ENCODE measurements at places on chromosomes 7 and 10.
A peak's percentile ranks its signal among the peaks of the same experiment; 100 is the strongest.

- peak; percentile 16 for DNase-seq
These were observed 69.5 kb downstream of the TCERG1L start for GRCh38 chr10:131242007-131242406.

- peak; percentile 45 for DNase-seq
These were observed 59.4 kb downstream of the SEMA3C start for GRCh38 chr7:80859272-80859970.

DNA sequence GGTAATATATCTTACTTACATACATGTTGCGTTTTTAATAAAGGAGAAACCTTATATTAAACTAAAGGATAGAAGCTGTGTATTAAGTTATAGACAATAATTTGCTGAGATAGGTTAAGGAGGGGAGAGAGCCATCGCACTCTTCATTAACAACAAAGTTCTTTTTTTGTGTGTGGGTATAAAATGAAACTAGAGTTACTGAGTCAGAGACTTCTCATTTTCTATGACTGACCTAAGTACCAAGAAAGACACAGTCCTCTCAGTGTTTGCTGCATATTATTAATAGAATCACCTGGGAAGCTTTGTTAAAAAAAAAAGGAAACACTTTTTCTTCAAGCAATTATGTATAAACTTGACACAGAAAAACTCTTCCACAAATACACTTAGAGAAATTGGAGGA lies 31.4 kb downstream of the FEZF1 start:
- no peak for DNase-seq

- no peak for DNase-seq
These were observed 77.1 kb downstream of the GSAP start for GRCh38 chr7:77338883-77339629.

DNA sequence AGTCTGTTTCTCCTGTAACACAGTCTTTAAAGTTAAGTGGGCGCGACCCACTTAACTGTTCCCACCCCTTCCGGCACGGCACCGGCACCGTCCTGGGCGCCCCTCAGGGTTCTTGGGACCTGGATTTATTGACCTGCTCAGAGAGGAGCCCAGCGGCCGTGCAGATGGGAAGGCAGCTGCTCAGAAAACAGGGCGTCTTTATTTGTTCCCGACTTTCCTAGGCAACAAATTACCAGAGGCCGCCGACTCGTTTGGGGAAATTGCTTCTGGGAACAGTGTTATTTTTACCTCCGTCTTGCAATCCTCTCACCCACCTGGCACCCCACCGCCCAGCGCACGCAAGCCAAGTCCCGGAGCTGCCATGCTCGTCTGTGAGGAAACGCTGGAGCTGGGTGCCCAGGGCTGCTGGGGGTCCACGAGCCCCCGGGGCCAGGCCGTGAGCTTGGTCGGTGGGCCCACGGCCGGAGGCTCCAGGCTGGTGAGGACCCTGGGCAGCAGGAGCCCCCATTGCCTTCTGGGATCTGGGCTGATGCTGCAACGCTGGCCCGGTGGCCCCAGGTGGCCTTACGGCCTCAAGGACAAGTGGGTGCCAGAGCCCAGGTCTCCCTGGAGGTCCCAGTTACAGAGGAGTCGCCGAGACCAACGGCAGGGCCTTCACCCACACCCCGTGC lies 14.9 kb upstream of the ADGRA1 start:
- no peak for DNase-seq

DNA sequence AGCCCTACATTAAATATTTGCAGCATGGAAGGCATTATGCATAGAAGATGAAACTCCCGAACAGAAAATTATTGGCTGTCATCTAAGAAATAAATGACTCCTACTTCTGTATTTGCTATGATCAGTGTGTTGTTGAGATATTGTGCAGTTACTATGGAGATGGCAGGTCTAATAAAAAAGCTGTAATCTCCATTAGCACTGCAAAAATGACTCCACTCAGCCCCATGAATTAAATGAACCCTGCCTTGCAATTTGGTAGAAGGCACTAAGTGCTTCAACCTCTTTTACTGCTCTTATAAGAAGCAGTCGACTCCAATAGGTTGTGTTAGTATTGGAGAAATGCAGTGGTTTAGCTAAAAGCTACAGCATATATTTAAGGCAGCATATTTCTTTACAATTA lies 290.0 kb upstream of the PHYHIPL start:
- no peak for DNase-seq

GRCh38 chr7:101813402-101814019 lies 3.9 kb upstream of the CUX1 start:
- no peak for DNase-seq

DNA sequence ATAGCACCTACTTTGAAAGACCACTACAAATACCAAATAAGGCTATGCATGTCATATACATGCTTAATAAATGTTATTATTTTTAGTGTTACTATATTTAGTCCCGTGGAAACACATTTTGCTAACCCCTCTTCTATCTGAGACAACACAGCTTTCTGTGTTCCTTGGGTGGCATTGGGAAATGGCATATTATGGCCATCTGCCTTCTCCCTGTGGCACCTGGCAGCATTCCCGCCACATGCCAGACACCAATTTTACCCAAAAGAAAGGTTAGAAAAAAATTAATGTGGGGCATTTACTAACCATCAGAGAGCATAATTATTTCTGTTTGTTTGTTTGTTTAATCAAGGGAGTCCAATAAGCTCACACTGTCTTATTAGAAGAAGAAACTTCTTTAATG lies 168.6 kb upstream of the ETV1 start:
- no peak for DNase-seq

DNA sequence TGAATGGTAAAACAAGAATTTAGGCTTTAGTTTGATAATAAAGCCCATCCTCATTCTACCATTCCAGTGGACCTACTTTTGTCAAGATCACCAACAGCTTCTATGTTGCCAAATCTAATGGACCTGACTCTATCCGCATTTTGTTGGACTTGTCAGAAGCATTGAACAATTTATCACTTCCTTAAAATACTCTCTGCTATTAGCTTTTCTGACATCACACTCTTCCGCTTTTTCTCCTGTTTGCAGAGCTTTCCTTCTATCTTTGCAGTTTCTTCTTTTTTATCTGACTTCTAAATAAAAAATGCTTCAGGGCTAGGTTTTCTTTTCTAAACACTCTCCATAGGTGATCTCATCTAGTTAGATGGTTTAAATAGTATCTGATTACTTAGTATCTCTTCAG lies 42.7 kb upstream of the SMIM30 start:
- no peak for DNase-seq

- no peak for DNase-seq
These were observed 108.4 kb upstream of the HPS1 start for GRCh38 chr10:98555021-98555619.

GRCh38 chr7:67413670-67414069 lies 417.0 kb downstream of the TYW1 start:
- no peak for DNase-seq

- DNase-seq = no peak
These were observed 123.4 kb downstream of the REEP3 start for GRCh38 chr10:63644418-63645142.

- DNase-seq = peak; percentile 18
These were observed 236.7 kb downstream of the DIP2C start for GRCh38 chr10:452512-453426.

GRCh38 chr7:45196374-45196773 lies 38.8 kb downstream of the RAMP3 start:
- no peak for DNase-seq

DNA sequence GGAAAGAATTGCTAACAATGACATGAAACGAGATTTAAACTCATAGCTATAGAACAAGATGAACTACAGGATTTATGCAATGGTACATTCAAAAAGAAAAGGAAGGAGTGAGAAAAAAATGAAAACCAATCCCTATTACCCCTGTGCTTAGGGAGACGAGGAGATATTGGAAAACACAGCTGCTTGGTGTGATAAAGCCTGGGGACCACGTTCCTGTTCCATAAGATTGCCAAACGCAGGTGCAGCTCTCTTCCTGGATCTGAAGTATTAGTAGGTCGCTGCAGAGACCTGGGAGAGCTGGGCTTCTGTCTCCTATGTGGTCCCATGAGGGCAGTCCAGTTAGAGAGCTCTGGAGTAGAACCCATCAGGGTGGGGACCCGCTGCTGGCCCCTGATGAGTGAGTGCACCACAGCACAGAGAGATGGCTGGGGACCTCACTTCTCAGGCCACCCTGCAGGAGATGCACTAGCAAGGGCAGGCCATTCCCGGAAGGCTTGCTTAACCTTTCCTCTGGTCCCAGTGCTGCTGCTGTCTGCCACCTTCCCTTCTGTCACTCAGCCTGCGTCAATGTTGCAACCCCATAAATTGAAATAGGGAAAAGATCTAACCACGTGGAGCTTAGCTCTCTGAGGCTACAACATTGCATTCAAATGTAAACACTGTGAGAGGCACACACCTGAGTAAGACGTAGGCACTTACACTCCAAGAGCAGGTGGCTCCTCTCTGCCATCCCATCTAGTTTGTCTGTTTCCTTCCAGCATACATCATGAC lies 57.9 kb downstream of the MTPN start:
- no peak for DNase-seq

DNA sequence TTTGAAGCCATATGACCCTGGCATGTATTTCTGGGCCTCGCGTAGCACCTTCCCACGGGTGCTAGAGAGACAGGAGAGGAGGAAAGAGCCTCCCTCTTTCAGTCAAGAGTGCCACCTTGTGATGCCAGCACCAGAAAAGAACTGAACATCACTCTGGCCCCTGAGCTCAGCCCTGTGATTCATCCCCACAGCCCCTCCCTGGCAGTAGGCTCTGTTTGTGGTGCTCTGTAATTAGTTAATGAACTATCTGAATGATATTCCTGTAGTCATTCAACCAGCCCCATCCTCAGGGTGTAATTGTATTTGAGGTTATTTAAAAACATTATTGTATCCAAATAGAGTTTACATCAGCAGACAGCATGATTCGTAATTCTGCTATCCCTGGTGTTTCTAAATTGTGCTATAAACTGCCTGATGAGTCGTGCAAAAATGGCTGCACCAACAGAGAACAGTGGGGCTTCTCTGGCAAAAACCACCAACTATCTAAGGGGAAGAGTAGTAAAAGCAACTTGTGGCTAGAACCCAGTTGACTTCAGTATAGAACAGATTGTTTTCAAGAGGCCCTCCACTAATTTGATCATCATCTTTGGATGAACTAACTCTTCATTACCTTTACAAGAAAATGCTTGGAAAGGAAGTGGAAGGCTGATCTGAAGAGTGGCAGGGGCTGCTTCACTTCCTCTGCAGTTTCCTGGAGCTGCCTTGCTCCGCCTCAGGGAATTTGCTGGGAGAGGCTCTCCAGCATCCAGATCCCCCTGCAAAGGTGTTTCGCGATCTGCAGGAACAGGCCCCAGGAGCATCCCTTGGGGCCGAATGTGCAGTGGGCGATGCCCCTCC lies 23.7 kb upstream of the TIAL1 start:
- DNase-seq = peak; percentile 80

DNA sequence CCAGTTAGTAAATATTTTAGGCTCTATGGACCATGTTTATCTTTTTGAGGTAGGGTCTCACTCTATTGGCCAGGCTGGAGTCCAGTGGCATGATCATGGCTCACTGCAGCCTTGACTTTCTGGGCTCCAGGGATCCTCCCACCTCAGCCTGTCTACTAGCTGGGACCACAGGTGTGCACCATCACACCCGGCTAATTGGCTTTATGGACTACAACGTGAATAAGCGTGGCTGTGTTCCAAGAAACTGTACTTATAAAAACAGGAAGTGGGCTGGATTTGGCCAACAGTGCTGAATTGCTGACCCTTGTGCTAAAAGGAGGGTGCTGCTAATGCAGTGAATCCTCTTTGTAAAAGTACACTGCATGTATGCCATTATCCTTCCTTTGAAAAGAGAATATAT lies 111.7 kb upstream of the CDK13 start:
- DNase-seq = peak; percentile 15

GRCh38 chr7:2812831-2813230 lies 31.3 kb downstream of the GNA12 start:
- DNase-seq = no peak
